Fibroblast of the aortic adventitia (primary cell): ENCODE measurements at places on chromosomes 13 and 19.

DNA sequence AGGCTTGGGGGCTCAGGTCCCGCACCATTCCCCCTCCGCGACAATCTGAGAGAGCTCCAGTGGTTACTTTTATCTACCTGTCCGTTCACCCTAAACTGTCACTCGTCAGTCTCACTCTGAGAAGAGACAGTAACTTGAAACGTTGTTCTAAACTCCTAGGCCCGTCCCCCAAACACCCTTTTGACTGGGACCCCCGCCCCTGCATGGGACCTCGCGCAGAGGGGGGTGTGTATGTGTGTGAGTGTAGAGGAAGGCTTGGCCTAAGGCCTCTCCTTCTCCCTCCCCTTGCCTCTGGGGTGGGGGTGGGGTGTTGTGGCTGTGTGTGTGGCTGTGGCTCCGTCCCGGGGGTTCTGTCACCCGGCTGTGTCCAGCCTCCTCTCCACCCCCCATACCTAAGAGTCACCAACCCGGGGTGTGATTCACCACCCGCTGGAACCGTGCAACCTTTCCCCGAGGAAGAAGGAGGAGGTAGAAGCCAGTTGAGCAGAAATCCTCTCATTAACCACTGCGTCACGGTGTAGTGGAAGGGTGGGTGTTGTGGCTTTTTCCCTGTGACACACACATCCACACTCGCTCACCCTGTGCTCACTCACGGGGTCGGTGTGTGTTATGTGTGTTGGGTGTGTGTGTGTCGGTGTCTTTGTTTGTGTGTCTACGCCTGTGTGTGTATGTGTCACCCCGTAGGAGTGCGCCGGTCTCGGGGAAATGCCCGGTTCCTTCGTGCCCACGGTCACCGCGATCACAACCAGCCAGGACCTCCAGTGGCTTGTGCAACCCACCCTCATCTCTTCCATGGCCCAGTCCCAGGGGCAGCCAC is 2.4 kb downstream of the FOSB start:
- DNase-seq: peak; percentile 47

- DNase-seq: peak; percentile 61
Observed at GRCh38 chr19:48290401-48290770, 20.5 kb downstream of the ZNF114 start.

- no peak for DNase-seq
Observed at GRCh38 chr19:49524812-49525455, 2.9 kb upstream of the RCN3 start.

- DNase-seq: no peak
Observed at GRCh38 chr19:32437096-32437495, 31.5 kb downstream of the DPY19L3 start.

DNA sequence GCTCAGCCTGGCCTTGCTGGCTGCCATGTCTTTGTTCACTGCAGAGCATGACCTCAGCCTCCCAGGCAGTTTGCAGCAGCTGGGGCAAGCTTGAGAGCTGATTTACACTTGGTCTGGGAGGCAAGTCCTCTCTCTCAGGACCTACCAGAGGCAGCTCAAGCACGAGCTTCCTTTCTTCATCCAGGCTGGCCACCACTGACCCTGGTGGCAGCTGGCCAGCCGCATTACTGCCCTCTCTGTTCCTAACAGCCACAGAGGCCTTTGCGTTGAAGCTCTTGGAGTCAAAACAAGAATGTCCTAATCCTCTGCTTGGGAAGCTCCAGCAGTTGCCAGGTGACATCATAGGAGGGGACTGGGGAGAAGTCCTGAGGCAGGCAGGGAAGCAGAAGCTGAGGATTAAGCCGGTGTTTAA is 85.7 kb downstream of the NUFIP1 start:
- DNase-seq: peak; percentile 95

DNA sequence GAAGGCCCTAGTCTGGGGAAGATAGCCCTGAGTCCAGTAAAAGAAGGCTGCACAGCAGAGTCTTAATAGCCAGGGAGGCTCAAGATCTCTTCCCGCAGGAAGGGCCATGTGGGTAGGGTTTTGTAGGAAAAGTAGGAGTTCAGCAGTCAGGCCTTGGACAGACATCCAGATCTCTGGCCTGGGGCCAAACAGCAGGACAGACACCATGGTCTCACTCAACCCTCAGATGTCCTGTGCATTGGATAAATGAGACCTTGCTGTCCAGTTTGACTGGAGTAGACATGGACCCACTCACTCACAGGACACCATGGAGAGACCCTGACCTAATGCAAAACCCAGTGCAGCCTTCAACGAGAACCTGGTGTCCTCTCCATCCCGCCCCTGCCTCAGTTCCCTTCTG is 3.9 kb downstream of the OCEL1 start:
- no peak for DNase-seq

DNA sequence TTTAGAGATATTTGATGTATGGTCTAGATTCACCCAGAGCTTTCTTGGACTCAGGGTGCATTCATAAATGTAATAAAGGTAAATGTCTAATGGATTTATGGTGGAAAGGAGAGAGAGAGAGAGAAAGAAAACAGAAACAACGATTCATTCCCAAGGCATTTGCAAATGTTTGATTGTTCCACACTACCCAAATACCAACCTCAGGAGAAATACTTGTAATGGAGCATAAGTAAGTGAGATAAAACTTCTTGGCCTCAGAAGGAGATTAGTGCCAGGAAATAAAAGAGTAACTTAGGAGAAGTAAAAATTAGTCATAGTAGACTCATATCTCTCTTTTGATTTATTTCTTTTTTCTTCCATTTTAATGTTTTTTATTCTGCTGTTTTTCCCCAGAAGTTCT is 40.6 kb upstream of the DGKH start:
- peak; percentile 90 for DNase-seq

DNA sequence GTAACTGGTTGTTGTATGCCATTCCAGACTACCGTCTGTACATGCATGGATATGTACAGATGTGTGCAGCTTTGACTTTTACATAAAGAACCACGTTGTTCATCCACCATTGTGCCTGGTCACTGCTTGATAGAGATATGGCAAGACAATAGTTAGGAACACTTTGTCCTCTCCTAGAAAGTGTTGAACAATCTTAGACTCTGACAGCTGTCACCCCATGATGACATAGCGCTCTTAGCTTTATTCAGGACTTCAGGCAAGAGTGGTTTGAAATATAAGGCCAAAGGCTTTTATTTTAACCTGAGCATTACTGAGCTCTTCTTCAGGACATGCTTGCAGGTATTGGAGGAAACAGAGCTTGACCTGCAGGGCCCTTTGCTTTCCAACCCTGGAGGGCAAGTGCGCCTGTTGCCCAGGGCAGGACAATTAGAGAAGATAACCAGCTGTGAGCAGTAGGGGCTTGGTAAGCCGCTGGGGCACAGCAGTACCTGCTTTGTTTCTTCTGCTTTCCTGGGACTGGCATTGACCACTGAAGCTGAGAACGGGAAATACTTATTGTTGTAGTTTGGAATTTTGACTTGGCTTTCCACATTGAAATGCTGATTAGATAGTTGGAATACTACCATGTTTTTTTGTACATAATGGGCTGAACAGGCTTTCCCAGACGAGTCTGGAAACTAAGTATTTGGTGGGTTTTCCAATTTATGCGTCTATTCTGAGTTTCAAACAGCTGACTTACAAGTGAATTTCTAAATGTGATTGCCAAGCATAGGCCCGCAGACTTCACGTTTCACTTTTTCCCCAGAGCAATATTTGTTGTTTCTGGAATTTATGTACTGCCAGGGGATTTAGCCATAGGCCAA is 51.1 kb downstream of the GARRE1 start:
- DNase-seq: peak; percentile 77

GRCh38 chr13:22655106-22655852 is 525.5 kb upstream of the SGCG start:
- DNase-seq: no peak

DNA sequence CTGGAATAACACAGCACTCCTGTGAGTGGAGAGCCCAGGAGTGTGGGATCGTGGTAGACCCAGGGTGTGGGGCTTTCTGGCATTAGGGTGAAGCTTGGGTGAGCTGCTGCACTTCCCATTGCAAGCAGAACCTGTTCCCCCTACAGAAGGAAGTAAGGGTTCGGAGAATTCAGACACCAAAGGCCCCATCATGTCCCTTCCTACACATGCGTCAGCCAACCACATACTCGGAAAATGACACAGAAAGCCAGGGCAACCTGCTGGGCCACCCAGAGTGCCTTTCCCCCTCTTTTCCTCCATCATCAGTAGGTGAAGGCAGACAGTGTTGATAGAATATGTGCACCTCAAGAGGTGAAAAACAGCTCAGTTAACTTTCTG is 42.9 kb downstream of the GGACT start:
- no peak for DNase-seq

DNA sequence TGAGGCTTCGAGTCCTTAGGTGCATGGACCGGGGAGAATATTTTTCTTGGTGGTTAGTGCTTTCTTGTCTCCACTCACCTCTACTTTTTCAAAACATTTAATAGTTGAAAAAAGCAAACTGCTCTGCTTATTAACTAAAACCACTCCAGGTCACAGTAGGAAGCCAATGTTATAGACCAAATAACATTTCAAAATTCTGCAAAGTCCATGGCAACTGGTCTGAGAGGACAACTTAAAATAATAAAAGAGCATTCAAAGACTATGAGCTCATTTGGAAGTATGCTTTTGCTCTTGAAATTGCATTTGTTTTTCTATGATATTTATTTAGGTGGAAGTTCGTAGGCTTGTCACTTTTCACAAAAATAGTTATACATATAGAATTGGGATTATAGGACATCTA is 483.0 kb downstream of the DCT start:
- no peak for DNase-seq

GRCh38 chr13:91643394-91643793 is 245.0 kb downstream of the GPC5 start:
- no peak for DNase-seq

DNA sequence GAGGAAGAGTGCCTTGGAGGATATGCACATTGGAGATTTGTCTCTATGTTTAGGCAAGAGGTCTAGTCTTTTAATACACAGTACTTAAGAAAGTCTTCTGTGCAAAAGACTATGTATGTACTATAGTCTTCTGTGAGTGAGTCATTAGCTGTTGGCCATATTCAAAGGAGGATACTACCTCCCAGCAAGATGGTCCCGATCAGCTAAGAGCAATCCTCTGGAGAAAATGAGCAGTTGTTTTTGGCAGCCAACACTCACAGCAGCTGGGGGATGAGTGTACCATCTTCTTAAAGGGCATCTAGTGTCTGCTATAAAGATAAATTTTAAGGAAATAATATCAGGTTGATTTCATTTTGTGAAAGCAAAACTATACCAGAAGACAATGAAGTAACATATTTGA is 487.8 kb downstream of the KCTD12 start:
- no peak for DNase-seq

DNA sequence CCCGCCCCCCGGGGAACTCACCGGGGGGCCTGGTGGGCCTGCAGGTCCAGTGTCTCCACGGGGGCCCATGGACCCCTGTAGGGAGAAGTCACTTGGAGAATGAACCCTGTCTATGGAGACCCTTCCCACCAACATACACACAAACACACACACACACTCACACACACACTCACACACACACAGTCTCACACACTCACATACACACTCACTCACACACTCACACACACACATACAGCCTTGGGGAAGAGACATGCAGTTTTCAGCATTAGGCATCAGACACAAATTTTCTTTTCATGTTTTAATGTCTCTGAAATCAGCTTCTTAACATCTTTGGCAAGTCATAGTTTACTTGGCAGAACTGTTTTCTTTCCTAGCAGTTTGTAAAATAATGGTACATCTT is 31.0 kb upstream of the OLFM2 start:
- no peak for DNase-seq

DNA sequence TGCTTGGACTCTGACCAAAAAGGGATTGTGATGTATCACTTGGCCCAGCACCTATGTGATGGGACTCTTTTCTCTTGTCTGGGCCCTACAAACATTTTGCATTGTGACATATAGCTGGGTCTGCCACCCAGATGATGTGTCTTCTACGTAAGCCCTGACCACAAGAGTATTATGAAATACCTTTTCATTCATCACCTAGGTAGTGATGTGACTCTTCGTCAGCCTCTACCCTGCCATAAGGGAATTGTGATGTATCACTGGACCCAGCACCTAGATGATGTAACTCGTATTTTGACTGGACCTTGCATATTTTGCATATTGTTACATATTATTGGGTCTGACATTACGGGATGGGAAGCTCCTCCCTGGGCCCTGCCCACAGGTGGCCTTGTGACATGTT is 29.7 kb upstream of the ZNF681 start:
- no peak for DNase-seq

DNA sequence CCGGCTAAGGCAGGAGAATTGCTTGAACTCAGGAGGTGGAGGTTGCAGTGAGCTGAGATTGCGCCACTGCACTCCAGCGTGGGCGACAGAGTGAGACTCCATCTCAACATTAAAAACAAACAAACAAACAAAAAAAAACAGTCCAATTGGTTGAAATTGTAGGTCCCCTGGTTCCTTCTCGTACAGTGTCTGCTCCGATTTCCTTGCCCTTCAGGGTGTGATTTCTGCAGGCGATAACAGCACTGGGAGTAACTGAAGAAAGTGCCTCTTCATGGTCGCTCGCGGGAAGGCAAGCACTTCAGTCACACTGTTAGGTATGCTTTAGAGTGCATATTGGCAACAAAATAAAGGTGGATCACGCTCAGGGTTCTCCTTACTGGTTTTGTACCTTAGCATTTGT is 39.7 kb downstream of the TPT1 start:
- no peak for DNase-seq

DNA sequence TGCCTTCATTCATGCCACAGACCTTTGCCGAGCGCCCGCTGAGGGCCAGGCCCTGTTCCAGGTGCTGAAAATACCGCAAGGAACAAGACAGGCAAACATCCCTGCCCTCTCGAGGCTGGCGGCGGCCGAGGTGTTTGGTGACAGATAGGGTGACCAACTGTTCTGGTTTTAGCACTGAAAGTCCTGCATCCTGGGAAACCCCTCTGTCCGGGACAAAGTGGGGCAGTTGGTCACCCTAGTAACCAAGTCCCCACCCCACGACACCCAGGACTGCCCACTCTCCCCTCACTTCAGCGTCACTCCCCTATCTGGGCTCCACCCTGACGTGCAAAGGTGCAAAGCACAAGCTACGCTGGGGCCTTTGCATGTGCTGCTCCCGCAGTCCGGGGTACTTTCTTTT is 17.3 kb downstream of the ZBTB7A start:
- no peak for DNase-seq

GRCh38 chr19:54873990-54874389 is at the start of gene FCAR:
FCAR (plus strand) TSS chr19:54874235; CDS start chr19:54874290, 55 bp downstream.
- DNase-seq: no peak

GRCh38 chr19:42197375-42197817 is 20.1 kb downstream of the DEDD2 start:
- DNase-seq: no peak

- no peak for DNase-seq
Observed at GRCh38 chr13:25478186-25478585, 106.4 kb downstream of the ATP8A2 start.

- DNase-seq: peak; percentile 9
Observed at GRCh38 chr13:95793018-95793555, 116.1 kb downstream of the DNAJC3 start.

DNA sequence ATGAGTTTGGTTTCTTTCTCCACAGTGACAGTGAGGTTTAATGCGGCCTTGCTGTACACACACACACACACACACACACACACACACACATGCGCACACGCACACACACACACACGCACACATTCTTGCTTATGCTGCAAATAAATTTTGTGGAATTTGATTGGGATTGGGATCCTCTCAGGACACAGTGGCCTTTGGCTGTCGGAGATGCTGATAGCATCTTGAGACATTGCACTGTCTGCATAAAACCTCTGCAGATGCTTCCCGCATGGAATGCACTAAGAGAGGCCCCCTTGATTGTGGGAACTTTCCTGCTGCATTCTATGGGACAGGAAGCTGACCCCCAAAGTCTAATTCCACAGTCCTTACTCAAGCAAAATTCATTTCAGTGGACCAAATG is 145.6 kb downstream of the FLT1 start:
- no peak for DNase-seq

- no peak for DNase-seq
Observed at GRCh38 chr13:26183416-26183815, 38.7 kb downstream of the RNF6 start.
